ENCODE measurements at places on chromosomes 1 and 21.

DNA sequence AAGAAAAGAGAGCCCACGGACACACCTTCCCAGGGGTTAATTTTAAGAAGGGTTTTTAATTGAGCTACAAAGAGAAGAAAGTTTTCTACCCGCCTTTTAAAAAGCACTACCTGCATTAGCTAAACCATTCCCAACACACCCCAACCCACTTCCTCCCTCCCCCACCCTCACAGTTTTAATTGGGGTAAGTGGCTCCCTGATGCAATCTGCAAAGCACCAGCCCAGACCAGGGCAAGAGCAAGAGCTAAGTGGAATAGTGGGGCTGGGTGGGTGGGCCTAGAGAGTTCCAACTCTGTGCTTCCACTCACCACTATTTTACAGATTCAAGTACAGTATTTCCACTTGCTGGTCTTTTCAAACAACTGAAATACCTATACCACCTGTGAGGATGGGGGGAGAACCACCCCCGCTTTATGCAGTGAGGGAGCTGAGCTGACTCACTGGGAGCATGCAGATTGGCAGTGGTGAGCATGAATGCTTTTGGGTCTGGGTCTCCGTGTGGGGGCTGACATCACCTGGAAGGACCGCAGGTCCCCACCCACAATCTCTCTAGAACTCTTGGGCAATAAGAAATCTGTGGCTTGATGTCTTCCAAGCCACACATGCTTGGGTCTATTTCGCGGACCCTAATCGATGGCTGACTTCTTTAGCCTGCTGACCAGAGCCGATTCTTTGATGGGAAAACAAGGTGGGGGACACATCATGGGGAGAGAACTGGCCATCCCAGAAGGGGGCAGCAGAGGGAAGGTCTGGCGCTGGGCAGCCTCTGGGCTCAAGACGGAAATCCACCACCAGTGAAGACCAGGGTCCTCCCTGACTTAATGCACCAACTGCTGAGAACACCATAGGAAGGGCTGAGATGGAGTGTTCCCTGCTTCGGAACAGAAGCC, 95.5 kb downstream of the SSBP3 start:
- peak; percentile 46 for DNase-seq

- no peak for DNase-seq
Measured at GRCh38 chr1:177824508-177824982, 145.3 kb downstream of the SEC16B start.

DNA sequence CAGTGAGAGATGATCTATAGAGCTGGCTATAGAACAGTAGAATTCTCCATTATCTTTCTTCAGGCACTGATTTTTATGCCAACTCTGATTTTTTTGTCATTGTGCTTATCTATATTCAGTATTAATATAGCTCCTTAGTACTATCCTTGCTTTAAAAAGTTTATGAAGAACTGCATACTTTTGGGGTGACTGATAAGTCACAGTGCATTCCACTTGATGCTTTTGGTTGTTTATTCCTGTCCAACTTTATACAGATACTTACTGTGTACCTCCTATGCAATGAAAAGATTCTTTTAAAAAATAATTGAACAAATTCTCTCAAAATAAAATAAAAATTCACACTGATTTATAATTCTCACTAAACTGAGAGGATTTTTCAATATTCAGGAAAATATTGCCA, 71.6 kb downstream of the COL24A1 start:
- no peak for DNase-seq

DNA sequence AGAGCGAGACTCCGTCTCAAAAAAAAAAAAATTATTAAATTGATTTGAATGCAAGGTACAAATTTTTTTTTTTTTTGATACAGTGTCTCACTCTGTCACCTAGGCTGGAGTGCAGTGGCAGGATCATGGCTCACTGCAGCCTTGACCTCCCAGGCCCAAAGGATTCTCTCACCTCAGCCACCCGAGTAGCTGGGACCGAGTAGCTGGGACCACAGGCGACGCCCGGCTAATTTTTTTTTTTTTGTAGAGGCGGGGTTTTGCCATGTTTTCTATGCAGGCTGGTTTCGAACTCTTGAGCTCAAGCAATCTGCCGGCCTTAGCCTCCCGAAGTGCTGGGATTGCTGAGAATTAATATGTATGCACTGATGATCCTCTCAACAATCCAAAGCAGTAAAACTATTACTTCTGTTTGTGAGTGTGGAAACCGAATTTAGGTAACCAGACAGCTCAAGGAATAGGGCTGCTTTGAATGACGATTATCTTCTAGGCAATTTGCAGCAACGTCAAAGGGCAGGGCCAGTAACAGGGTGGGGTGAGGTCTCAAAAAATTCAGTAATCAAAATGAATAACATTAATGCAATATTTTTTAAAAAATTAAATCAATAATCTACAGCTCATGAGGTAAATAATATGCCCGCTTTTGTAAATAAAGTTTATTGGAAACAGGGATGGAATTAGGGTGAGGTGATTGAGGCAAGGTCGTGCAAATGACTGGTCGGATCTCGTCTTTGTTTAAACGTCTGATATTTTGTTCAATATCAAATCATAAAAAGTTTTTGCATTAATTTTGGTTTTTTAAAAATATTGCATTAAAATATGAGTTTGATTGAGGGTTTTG, 1.2 kb downstream of the CLSPN start:
- no peak for DNase-seq

DNA sequence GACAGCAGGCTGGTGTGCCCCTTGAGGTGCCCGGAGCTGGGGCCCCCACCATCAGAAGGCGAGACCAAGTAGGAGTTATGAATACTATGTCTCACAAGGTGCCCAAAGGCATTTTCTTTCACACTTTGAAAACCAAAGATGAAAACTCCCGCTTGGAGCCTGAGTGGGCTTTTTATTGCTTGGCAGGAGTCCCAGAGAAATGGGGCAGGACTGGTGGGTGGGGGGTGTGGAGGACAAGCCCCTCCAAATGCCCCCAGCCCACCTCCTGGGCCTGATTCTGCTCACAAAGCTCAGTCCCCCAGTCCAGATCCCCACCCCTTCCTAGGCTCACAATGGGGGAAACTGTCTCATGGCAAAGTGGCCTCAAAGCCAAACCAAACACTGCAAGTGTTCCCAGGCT, 227.9 kb downstream of the TRABD2B start:
- no peak for DNase-seq

GRCh38 chr1:62325681-62326080, 6.4 kb upstream of the KANK4 start:
- DNase-seq: no peak

DNA sequence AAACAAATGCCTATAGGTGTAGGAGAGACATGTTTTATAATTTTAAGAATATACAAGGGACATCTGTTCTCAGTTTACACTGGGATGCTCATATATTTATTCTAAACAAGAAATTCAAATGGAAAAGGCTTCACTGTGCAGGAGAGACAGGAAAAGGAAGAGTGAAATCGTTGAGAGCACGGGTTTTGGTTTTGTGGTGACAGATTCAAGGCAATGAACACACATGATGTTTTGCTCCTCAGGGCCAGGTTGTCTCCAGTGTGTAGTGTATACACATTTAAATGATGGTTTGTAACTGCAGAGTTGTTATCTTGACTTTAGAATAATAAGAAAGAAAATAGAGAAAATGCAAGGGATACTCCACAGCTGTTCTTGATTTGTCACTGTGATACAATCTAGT, 73.7 kb downstream of the S1PR1 start:
- no peak for DNase-seq

GRCh38 chr1:179151908-179152682, 70.2 kb downstream of the TOR3A start:
- DNase-seq: no peak

DNA sequence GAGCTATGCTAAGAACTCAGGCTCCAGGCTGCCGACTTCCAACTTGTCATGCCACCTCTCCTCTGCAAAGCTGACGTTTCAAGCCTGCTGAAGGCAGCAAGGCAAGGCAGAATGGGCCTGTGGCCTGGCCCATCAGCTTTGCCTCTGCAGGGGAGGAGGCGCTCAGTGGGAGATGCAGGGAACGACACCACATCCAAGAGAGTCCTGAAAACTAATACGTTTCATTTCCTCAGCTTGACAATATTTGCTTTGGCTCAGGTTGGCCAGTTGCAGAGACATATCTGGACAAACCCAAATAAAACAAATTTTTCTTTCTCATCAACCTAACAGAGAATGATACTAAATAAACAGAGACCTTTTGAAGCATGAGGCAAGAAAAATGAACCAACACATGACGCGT, 35.3 kb downstream of the BEND5 start:
- DNase-seq: no peak

DNA sequence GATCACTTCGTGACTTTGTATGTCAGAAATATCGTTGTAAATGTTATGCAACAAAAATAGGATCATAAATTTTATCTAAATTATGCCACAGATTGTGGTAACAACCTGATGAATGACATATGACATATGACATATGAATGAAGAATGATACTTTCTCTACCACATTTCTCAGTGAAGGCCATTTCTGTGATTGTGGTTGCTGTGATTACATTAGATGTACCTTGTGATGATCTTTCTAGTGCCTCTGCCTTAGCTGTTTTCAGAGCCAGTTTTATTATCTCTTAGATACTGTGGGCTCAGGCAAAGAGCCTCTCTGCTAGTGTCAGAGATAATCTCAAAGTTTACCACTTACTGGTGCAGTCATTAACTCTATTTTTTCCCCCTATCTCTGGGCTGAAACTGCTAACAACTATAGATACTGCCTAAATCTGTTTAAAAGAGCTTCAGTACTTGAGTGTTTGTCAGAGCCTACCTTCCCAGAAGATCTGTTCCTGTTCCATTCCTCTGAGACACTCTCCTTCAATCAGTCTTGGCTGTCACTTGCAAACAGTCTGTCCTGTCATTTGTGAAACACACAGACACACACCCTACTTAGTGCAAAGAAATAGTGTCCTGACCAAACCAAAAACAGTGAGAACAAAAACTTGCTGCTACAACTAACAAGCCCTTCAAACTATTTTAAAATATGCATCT, 55.5 kb downstream of the HMCN1 start:
- no peak for DNase-seq

DNA sequence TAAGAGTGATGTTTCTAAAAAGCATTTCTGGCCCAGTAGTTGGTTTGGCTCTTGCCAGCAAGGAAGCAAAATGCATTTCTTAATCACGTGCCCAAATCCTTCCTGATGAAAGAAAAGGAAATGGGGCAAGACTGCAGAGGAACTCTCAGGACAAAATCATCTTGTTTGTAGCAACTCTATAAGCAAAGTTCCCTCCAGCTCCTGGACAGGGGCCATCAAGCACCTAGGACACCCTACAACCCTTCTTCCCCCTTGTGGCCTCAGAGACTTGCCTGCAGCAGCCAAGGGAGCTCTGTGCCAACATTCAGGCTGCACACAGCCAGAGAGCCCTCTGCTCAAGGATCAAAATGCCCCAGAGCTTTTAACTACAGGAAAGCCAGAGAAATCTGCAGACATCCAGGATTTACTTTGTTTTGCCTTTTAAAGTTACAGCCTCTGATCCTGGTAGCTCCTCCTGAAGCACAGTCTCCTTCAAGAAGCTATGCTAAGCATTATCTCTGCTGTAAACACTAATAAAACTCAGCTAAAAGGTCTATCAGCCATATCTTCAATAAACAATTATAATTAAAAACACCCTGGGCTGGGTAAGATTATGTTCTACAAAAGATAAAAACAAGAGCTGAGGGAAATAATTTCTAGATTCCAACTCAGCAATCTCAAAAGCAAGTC, 105.0 kb downstream of the KIAA0319L start:
- no peak for DNase-seq

- no peak for DNase-seq
Measured at GRCh38 chr1:114395863-114396262, 115.1 kb downstream of the TRIM33 start.

- no peak for DNase-seq
Measured at GRCh38 chr1:102252731-102253505, 256.2 kb upstream of the OLFM3 start.

DNA sequence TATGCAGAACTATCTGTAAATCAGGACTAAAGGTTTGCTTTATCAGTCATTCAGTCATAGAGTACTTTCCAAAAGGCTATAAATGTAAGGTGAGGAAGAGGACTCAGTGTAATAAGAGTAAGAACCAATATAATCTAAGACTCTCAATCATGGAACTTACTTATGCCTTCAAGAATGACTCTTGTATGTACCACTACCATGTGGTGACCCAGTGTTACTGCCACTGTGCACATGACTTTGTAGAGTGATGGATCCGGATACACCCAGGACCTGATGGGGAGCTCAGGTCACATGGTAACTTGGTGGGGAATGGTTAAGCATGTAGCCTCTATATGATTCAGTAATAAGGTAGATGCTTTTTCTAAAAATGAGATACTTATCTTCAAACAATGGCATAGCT, 2099.8 kb downstream of the MRPL39 start:
- DNase-seq: no peak
